ENCODE measurements at places on chromosomes 12 and 14. TPM values are rescaled to one million over a fixed set of nuclear protein-coding genes. Genes with fewer than 3 reads are reported as not detected.

TXNRD1 gene
- total RNA-seq: 243 TPM

DNA sequence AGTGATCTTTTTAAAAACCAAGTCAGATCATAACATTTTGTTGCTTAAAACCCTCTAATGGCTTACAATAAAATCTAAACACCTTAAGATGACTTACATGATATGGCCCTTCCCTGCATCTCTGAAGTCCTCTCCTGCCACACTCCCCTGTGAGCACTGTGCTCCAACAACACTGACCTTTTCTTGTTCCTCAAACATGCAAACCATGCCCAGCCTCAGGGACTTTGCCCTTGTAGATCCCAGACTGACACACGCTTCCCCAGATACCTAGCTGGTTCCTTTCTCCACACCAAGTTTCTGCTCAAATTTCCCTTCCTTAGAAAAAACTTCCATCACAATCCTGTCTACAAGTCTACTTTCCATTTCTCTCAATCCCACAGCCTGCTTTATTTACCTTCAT is 128.6 kb downstream of the IPO8 start:
- no peak for DNase-seq

CLEC14A gene
- total RNA-seq: 35.0 TPM

- no peak for DNase-seq
Observed at GRCh38 chr12:5589054-5589453, 157.1 kb downstream of the NTF3 start.

C12orf60 gene
- 0.66 TPM for total RNA-seq

NGB gene
- total RNA-seq: 2.7 TPM

VPS37B gene
- total RNA-seq: 35.0 TPM

DNA sequence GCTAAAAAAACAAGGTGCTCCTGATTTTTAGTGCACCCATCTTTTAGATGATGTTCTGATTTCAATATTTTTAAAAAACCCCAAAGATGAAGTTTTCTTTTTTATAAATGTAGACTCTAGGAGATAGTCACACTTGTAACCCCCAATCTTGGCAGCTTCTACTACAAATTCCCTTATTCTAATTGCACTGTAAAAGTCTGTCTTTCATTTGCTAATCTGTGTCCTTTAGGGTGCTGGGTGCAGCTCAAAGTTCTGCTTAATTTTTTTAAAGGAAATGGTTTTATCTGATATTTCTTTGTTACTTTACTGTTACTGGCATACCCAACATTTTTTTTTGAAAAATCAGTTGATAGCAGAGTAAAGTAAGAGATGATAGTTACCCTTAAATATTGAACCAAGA is 172.0 kb downstream of the TRHDE start:
- DNase-seq: no peak

GRCh38 chr14:89000007-89000942 is 175.8 kb downstream of the TTC8 start:
- no peak for DNase-seq

DNA sequence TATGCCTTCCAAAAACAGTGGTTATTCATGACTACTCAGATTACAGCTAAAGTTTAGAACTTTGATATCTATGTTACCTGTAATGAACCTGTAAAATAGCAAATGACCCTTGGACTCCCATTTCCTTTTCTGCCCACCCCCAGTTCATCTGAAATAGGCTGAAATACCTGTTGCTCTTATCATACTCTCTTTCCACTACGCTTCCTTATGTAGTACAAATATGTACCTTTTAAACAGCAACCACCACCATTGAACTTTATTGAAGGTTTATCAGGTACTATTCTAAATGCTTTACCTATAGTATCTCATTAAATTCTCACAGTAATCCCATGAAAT is 239.7 kb downstream of the SSPN start:
- DNase-seq: no peak

DNA sequence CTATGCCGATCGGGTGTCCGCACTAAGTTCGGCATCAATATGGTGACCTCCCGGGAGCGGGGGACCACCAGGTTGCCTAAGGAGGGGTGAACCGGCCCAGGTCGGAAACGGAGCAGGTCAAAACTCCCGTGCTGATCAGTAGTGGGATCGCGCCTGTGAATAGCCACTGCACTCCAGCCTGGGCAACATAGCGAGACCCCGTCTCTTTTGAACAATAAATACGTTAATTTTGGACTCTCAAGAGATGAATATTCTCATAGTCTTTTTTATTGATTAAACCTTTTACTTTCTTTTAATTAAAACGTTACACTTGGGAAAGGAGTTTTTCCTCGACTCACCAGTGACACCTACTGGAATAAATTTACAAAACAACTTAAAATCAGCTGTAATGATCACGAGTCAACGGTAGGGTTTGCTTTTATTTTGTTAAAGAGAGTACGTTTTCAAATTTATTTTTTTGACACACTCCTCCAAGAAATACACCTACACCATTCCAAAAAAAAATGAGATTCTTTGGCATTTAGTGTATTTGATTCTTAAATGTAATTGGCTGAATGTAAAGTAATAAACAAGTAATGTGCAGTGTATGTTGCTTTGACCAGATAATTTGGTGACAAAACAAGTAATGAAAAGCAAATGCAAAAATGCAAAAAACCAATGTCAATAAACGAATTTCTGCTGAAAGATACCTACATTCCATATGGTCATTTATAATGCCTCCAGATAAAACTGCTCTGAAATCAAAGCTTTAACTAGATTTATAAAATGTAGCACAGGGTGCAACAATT is 687 bp upstream of the RPS29 start:
- DNase-seq: no peak

DNA sequence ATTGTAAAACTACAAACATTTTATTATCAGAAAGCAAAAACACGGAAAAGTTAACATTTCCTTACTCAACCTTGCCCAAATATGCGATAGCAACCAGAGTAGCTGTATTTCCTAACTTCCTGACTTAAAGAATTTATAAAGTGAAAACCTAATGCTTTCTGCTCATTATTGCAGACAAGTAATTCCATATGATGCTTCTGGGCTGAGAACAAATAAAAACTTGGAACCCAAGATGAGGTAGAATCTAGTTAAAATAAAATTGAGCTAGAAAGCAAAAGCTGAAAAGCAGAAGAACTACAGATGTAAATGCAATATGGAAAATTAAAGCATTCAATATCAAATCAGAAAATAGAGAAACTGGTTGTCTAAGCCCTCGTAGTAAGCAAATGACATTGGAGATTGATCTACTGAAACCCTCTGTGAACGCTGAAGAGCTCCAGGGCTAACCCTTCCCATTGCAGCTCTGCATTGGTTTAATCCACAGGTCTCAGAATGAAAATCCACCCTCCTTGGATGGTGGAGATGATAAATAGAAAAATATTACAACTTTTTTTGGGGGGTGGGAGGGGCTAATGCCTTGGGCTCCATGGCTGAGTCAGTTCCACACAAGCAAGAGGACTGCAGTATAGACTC is 40.7 kb downstream of the CORO1C start:
- DNase-seq: no peak

DNA sequence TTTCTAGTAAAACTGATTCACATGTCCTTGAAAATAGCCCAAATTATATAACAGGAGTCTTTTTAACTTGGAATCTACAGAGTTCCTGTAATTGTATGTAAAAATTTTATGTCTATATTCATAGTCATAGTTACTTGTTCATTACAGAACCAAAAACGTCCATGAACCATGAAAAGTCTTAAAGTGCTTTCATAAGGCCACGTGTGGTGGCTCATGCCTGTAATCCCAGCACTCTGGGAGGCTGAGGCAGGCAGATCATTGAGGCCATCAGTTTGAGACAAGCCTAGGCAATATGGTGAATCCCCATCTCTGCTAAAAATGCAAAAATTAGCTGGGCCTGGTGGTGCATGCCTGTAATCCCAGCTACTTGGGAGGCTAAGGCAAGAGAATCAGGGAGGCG is 48.4 kb downstream of the GALNT4 start:
- no peak for DNase-seq

- DNase-seq: no peak
Observed at GRCh38 chr12:19597167-19598026, 158.1 kb downstream of the AEBP2 start.

DNA sequence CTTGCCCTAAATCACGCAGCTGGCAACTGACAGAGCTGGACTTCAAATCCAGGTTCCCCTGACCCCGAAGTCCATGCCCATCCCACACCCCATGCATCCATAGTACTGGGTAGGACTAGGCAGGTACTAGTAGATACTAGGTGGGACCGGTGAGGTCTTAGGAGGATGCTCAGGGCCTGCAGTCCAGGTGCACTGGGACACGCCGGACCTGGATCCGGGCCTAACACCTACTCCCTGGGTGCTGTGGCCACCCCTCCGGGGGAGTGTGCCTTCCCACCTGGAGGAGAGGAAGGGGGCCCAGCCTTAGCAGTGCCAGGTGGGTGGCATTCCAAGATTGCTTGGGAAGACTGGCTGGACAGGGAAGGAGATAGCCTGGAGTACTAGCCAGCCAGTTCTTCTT is 64.8 kb downstream of the CACNA1C start:
- no peak for DNase-seq

GRCh38 chr12:16407346-16407745 is 59.9 kb downstream of the MGST1 start:
- DNase-seq: no peak

- no peak for DNase-seq
Observed at GRCh38 chr14:95318399-95319311, 1.1 kb downstream of the CLMN start.

DNA sequence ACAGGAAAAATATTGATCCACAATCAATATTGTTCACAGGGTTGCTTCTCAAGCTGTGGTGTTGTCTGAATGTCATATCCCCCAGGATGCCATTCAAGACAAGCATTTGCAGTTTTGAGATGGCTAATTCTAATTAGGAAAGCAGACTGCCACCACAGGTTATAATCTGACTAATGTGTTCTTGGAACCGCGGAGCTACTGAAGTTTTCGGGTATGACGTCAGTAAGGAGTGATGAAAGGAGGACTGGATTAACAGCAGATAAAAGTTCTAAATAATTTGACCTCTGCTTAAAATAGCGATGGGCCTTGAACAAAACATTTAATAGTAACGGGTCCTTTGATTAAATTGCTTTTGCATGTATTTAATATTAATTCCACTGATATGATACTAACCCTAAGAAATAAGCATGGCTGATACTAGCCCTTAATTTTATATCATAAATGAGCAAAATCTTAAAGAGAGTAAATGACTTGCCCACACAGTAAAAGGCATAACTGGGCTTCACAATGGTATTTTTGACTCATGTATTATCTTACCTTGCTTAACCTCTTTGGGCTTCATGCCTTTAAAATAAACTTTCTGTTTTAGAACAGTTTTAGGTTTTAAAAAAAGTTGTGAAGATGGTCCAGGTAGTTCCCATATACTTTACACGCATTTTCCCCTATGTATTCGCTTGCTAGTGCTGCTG is 50.3 kb downstream of the TSHR start:
- DNase-seq: no peak

DNA sequence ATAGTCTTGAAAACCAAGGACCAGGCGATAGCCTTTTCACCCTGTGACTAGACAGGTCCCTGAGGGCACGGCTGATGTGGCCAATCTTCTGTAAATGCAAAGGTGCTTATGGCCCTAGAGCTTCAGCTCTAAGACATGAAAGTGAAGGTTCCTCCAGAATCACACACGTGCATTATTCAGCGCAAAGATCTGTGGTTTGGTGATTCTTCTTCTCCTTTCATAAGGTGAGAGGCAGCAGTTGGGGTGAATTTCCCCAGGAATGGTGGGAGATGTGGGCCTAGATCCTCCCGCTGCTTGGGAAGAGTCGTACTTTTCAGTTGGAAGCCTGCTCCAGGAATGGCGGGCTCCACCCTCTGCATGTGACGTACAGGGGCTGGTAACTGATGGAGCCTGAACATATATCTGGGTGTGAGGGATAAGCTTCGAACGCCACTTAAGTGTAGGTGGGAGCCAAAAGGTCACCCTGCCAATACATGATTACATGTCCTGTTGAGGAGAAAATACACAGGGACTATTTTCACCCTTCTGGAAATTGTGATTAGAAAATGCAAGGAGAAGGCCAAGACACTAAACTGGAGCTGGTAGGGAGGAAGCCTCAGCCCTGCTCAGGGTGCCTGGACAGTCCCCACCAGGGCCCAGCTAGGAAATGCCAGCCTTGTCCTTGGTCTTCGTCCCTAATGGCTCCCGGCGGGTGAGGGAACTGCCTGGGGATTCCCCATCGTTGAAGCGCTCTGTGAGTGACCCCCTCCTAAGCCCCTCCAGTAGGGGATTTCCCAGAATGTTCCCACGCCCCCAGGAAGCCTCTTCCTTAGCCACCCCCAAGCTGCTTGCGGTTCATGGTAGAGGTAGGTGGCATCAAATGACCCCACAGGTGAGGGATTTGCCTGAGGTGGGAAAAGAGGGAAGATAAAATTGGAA is 17.6 kb downstream of the BATF start:
- DNase-seq: no peak

GRCh38 chr12:69328426-69328825 is 19.8 kb upstream of the LYZ start:
- DNase-seq: no peak

RDH12 gene
- not detected for total RNA-seq

TEX22 gene
- 0.19 TPM for total RNA-seq

DNA sequence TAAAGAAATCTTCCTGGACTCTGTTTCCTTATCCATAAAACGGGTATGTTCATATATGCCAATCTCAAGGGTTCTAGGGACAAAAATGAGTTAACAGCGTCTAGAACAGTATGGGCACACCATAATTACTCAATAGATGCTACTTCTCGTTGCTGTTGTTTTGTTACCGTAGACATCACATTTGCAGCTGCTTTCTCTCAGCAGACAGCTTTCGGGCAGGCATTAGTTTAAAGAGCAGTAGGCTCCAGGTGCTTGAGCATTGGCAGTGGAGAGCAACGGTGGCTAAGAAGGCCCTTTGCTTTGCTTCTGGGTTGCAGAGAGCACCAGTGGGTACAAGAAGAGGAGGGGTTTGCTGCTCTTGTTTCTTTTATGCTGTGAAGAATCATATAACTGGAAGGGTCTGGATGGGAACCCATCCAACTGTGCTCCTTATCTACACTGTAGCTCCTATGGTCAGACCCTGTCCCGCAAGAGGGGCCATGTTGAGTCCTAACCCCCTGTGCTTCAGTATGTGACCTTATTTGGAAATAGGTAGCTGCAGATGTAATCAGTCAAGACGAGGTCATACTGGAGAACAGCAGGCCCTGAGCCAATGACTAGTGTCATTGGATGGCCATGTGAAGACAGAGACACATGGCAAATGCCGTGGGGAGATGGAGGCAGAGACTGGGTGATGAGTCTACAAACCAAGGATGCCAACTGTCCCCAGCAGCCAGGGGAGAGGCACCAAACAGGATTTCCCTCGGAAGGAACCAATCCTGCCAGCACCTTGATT is 120.0 kb downstream of the RBM19 start:
- DNase-seq: no peak

GDF11 gene
- total RNA-seq: 1.7 TPM

OLR1 gene
- total RNA-seq: 0.40 TPM

- no peak for DNase-seq
Observed at GRCh38 chr12:2691006-2691344, 103.8 kb upstream of the FKBP4 start.
